ENCODE measurements at places on chromosomes 7 and 10.

DNA sequence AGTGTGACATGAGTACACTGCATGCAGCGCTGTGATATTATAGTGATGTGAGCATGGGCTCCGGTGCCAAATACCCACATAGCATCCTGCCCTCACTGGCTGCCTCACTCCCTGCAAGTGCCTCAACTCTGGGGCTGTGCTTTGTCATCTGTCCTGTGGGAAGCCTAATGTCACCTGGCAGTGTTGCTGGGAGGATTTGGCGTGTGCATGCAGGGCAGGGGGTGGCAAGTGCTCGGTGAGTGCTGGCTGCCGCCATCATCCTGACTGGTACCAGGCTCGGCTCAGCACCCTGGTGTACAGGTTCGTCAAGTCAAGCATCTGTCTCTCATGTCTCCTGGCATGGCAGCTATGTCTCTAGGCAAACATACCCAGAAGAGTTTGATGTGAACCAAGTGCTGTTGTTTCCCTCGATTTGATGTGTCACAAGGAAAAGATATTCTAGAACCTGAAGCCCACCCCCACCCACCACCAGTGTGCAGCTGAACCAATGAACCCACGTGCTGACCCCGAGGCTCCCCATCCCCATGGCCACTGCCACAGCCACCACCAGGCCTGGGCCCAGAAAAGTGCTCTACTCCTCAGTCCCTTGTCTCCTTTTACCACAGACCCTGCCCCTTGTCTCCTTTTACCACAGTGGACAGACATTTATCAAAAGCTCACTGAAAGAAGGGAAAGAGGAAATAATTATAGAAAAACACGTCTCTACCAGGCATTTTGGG, 135.8 kb downstream of the MAPK8 start:
- no peak for DNase-seq

- no peak for DNase-seq
These were observed 605.4 kb downstream of the KCNMA1 start for GRCh38 chr10:77032188-77032570.

- DNase-seq, result no peak
These were observed 2.0 kb downstream of the XRCC2 start for GRCh38 chr7:152673897-152674296.

DNA sequence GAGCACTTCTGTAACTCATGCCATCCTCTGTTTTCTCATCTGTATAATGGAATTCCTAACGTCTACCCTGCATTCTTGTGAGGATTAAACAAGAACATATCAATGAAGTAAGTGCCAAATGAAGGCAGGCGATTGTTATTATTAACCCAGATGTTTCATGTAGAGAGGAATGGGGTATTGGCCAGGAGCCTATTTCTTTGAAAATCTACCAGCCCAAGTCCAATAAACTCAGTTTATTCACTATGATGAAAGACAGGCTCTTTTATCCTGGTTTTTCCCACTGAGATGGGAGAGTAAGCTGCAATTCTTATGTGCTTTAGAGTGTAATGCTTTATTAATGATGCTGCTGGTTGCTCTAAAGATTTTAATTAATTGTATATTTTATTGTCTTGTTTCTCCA, 9.6 kb downstream of the CTTNBP2 start:
- no peak for DNase-seq

- no peak for DNase-seq
These were observed 193.2 kb downstream of the CYP26A1 start for GRCh38 chr10:93266858-93267257.

GRCh38 chr10:91528080-91528479, 104.8 kb downstream of the PPP1R3C start:
- DNase-seq, result no peak

- DNase-seq, result peak; percentile 78
These were observed 101.1 kb upstream of the RET start for GRCh38 chr10:42975558-42976340.

DNA sequence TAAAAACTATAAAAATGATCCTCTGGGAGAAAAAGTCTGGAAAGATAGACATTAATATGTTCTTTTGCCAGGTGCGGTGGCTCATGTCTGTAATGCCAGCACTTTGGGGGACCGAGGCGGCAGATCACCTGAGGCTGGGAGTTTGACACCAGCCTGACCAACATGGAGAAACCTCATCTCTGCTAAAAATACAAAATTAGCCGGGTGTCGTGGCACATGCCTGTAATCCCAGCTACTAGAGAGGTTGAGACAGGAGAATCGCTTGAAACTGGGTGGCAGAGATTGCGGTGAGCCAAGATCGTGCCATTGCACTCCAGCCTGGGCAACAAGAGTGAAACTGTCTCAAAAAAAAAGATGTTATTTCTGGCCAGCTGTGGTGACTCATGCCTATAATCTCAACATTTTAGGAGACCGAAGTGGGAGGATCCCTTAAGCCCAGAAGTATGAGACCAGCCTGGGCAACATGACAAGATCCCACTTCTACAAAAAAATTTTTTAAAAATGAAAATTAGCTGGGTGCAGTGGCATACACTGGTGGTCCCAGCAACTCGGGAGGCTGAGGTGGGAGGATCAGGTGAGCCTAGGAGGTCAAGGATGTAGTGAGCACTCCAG, 101.9 kb upstream of the LRRN3 start:
- DNase-seq, result no peak

GRCh38 chr10:26755443-26755903, 58.0 kb downstream of the PDSS1 start:
- no peak for DNase-seq

- no peak for DNase-seq
These were observed 64.5 kb downstream of the ADCYAP1R1 start for GRCh38 chr7:31116615-31117014.

DNA sequence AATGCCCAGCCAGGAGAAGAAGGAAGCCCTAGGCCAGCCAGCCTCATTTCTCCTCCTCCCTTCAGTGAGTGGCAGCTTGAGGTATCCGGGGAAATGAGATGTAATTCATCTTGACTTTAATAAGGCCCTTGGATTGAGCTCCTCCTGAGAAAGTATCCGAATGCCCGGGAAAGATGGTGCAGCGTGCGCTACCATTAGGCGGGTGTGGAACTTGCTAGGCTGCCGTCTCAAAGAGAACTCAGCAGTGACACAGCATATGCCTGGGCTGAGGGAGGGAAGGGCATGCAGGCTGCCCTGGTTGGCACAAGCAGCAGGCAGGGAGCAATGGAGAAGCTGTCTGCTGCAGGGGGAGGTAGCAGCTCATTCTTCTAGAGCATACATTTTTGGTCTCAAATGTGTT, 659.8 kb upstream of the FOXK1 start:
- DNase-seq, result no peak

- no peak for DNase-seq
These were observed 84.7 kb downstream of the MMRN2 start for GRCh38 chr10:86872757-86873156.

DNA sequence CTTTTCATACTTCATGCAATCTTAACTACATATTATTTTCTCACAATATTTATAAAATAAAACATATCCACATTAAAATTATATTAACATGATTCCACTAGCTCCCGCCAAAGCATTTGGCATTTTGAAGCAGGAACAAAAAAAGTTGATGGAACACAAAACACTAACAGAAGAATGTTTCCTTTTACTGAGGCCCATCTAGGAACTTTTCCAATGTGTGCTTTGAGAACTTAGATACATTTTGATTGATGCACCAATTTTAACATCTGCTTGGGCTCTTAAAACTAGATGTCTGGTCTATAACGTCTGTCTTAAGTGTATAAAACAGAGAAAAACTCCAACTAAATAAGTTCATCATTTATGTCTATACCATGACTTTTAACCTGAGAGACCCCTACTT, 1214.8 kb downstream of the SORCS1 start:
- DNase-seq, result no peak

DNA sequence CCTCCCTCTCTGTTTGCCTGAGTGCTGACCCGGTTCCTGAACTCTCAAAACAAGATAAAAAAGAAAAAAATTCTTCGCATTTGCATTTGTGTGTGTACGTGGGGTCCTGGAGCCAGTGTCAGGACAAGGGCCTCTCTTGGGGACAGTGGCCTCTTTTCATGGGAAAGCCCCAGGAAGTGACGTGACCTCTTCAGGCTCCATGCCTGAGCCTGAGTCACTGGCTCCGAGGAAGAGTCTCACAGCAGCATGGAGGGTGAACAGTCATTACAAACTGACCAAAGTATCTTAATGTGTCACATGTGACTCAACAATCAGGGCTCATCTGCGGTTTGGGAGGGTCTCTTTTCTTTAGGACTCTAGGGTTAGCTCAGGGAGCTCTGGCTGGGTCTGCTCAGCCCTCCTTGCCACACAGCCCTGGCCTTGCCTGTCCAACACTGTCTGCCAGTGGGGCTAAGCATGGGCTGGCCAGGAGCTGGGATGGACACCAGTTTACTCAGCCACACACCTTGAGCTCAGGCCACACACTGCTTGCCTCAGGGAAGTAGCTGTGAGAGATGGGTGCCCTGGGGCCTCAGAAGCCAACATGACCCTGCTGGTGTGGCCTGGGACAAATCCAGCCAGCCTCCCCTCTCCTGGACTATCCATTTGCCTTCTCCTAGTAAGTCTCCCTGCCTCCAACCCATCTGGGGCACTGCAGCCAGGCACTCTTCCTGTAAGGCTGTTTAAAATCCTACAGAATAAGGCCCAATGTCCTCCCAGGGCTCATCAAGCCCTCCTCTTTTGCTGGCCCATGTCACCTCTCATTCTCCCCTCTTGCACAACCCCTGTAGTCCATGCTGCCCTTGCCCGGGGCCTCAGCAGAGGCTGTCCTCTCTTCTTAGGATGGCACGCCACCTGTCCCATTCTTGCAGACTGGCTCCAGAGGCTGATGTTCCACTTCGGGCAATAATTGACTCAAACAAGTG, 10.5 kb downstream of the TMEM273 start:
- no peak for DNase-seq

GRCh38 chr7:36583318-36583717, 141.0 kb downstream of the AOAH start:
- DNase-seq, result no peak

- peak; percentile 82 for DNase-seq
These were observed 21.7 kb downstream of the AQP1 start for GRCh38 chr7:30933124-30933974.

- no peak for DNase-seq
These were observed 14.1 kb upstream of the DLD start for GRCh38 chr7:107876916-107877315.

DNA sequence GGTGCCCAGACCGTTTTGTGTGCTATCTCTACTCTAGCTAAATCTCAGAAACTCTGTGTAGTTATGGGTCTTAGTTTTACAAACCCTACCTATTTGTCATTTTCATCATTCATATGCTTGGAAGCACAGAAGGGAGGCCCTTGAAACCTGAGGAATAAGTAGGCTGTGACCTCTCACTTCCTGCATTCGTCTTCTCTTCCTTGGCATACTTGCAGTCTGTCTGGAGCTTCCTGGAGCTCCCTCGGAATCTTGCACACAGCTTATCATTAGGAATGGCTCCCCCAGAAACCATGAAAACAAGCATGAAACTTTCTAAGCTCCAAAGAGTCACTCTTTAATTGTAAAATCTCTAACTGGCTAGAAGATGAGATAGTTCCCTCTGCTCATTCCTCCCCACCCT, 376.9 kb upstream of the MYO3A start:
- DNase-seq, result no peak

- no peak for DNase-seq
These were observed 88.4 kb upstream of the AGBL3 start for GRCh38 chr7:134897936-134898335.

DNA sequence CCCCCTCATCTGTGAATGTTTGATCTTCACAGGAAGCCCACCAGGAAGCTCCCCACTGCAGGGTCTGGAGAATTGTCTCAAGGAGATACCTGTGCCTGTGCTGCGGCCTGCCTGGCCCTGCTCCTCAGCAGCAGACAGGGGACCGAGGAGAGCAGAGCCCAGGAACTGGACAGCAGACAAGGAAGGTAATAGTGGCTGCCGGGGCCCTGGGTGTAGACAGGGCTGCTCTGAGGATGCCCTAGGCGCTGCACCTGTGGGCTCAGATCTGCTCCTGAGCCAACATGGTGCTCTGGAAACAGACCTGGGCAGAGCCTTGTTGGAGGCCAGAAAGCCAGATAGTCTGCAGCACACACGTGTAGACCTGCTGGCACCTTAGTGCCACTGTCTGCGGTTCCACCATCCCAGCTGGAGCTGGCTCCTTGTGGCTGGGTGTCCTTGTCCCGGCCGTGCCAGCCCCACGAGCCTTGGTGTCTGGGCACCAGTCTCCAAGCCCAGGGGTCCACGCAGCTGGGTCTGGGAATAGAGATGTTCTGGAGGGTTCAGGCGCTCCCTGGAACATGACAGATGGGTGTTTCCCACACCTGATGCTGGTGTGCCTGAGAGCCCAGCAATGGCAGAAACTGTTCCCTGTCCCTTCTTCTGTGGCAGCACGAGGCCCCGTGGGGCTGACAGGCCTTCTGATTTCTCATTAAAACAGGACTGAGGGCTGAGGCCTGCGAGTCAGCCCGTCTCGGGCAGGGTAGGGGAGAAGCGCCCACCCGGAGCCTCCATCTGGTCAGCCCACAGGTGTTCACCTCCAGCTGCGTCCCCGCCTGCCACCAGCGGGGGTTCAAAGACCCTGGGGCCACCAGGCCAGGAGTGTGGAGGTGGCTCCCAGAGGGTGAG, 44.7 kb downstream of the ZNF467 start:
- peak; percentile 77 for DNase-seq

DNA sequence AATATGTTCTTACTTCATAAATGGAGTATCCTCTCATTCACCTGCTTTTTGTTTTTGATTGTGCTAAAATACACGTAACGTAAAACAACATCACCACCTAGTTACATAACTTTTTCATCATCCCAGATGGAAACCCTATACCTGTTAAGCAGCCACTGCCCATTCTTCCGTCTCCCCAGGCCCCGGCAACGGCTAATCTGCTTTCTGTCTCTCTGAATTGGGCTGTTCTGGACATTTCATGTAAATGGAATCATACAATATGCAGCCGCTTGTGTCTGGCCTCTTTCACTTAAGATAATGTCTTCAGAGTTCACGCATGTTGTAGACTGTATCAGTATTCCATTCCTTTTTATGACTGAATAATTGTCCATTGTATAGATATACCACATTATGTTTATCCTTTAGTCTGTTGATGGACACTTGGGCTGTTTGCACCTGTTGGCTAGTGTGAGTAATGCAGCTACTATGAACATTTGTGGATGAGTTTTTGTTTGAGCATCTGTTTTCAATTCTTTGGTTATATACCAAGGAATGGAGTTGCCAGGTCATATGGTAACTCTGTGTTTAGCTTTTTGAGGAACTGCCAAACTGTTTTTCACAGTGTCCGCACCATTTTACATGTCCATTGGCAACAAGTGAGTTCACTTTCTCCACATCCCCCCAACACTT, 14.1 kb upstream of the SUN1 start:
- no peak for DNase-seq

DNA sequence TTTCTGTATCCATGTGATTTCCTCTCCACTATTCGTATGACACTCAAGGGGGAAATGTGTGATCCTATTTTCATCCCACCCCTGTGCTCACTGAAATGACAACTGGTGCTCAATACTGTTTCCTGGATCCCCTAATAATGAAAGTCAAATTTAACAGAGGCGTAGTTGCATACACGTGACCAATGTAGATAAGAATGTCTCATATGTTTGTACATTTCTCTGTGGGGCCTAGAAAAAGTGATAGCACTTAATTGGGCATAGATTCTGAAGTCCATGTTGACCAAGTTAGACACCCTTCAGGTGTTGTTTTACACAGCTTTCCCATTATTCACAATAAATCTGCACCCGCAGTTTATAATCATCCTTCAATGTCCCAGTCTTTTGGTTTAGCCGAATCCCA, 59.1 kb downstream of the JAZF1 start:
- no peak for DNase-seq

- DNase-seq, result no peak
These were observed 539.1 kb downstream of the PTPRN2 start for GRCh38 chr7:158048569-158048968.
